ENCODE measurements at places on chromosomes 2 and 18.

DNA sequence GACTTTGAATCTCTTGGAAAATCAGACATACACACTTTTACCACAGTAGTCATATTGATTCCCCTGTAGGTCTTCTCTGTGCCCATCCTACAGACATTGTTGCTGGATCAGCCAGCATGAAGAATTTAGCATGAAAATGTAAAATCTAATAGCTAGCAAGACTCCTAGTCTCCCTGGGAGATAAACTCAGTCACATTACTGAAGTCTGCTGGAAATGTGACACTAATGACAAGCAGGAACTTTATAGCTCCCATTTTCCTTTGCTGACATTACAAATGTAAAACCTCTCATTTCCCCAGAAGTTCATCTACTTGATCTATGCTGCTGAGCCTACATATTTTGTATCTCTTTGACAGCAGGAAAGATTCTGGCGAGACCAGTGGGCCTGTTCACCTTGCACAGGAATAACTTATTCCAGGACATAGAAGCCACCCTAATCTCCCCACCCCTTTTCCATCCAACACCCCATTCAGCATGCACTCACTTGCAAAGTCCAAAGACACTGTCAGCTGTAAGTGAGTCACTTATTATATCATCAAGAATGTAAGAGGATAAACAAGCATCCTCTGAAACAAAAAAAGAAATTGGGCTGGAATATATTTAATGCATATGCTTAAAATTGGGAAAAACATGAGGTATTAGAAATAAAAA, 648.3 kb upstream of the PKDCC start:
- no peak for DNase-seq

- no peak for DNase-seq
These were observed 31.3 kb downstream of the NCK2 start for GRCh38 chr2:105775809-105776559.

- DNase-seq = no peak
These were observed 32.1 kb downstream of the E2F6 start for GRCh38 chr2:11433822-11434221.

DNA sequence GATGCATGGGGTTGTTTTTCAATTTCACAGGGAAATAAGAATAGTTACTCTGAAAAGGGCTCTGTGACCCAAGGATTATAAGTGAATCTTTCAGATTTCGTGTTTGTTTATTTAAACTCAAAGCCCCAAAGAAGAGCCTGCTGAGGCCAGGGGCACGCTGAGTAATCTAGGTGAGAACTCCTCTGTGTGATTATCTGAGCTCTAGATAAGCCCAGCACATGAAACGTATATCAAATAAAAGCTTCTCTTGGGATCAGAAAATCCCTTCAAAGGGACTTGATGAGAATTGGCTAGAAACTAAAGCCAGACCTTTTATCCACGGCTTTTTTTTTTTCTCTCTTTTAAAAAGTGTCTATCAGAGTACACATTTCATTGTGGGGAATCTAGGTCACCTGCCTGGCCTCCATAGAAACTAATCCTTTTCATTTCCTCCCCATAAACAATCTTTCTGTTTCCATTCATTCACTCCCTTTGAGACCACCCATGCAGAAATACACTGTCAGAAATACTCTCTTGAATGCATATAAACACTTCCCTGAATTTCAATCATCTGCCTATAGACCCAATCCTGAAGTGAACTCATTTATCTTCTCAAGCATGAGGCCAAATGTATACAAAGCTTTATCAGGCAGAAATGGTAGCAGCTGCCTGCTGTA, 137.4 kb downstream of the RIT2 start:
- DNase-seq = no peak

GRCh38 chr18:44946529-44947113, 265.9 kb downstream of the SETBP1 start:
- no peak for DNase-seq

DNA sequence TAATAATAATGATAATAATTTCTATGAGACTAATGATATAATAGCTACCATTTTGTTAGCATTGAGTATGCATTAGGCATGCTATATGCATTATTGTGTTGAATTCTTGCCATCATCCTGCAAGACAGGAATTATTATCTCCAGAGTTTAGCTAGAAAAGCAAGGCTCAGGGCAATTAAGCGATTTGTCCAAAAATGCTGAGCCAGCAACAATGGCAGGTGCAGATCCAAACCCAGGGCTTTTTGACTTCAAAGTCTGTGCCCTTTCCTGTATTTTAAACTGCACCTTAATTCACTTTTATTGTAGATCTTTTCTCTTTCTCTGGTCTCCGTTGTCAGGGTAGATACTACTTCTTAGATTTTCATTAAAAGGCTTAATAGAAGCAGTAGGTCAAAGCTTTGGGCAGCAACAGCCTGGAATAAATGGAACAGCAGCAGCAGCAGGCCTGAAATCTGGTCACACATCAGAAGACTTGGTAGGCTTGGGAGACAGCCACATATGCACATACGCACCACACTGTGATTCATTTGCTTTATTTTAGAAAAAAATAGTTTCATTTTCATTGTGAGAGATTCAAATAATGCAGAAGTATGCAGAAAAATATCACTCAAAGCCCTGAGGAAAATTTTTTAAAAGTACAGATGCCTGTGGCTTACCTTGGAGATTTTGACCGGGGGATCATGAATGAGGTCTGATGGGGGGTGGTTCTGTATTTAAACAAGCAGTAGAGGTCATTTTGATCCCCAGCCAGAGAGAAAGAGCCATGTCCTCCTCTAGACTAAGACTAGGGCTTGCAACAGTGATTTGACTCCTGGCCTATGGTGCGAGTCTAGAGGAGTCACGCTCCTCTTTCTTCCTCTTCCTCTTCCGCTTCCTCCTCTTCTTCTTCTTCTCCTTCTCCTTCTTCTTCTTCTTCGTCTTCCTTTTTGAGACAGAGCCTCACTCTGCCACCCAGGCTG, 455.7 kb downstream of the TSN start:
- DNase-seq = no peak

GRCh38 chr18:51867767-51868166, 472.2 kb upstream of the DCC start:
- no peak for DNase-seq

All from stimulated activated naive CD8-positive, alpha-beta T cell treated with anti-CD3 and anti-CD28 coated beads, Interleukin-15, amount 100 ng/mL, for 72 hours (primary cell).